ENCODE measurements at places on chromosomes 13 and 19.

DNA sequence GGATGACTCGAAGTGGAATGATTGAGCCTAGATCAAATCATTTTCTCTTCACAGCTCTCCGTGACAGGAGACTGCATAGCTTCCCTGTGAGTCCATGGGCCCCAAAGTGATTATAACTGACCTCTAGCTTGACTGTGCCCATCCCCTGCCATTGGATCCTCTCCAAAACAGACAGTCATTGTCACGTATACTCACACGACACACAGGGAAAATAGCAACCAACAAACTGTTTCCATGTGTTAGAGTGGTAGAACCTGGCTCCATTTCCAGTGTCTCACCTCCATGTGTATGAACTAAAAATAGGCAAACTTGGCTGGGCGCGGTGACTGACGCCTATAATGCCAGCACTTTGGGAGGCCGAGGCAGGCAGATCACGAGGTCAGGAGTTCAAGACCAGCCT lies 48.8 kb upstream of the NPAS1 start:
- DNase-seq = no peak

- DNase-seq = no peak
These were observed 693.4 kb downstream of the PCDH9 start for GRCh38 chr13:66536746-66537145.

- no peak for DNase-seq
These were observed 757.3 kb downstream of the EFNB2 start for GRCh38 chr13:105778196-105778595.

- DNase-seq = no peak
These were observed 117.6 kb upstream of the MCF2L start for GRCh38 chr13:112851107-112852038.

- DNase-seq = no peak
These were observed 9.5 kb upstream of the SUPT20H start for GRCh38 chr13:37068962-37069361.

DNA sequence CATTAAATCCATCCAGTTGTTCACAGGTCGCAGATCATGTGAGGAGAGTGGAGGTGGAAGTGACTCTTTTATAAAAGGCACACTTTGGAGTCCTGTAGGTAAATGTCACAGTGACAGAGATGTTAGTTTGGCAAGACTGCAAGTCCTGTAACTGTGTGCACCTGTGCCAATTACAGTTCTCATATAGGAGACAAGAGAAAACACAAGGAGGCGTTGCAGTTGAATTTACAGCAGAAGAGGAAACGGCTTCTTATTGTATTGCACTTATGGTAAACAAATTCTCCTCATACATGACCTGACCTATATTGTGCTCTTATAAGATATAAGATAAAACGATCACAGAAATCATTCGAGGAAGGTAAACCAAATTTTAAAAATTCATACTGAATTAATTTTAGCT lies 732.8 kb upstream of the SLC10A2 start:
- DNase-seq = peak; percentile 69

DNA sequence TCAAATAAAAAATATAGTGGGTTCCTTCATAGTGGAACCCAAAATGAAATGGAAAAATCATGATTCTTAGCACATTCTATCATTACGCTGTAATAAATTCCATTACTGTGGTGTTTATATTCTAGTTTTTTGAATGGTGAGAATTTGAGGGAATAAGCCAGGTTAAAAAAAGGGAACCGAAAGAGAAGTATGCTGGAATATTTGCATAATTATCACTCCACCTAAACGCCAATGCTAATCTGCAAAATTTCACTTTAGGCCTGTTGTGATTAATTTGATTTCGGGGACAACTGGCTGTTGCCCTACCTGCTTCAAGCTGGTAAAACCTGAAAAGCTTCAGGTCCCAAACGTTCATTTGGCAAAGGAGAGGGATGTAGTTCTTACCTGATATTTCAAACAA lies 32.1 kb upstream of the SCEL start:
- DNase-seq = no peak

DNA sequence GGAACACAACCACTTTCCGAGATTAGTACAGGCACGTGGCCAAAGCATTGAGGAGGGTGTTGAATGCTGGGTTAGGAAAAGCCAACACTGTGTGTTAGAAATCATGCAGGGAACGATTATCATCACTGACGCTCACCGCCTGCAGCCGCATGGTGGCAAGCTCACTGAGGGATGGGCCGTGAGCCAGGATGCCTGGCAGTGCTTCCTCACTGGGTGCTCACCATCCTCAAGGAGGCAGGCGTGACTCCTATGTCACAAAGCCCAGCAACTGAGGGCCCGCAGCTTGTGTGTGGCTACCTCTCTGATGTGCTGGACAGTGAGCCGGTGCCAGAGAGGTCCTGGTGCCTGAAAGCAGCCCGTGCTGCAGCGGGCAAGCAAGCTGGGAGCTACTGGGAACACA lies 30.4 kb upstream of the TIMM44 start:
- DNase-seq = no peak

DNA sequence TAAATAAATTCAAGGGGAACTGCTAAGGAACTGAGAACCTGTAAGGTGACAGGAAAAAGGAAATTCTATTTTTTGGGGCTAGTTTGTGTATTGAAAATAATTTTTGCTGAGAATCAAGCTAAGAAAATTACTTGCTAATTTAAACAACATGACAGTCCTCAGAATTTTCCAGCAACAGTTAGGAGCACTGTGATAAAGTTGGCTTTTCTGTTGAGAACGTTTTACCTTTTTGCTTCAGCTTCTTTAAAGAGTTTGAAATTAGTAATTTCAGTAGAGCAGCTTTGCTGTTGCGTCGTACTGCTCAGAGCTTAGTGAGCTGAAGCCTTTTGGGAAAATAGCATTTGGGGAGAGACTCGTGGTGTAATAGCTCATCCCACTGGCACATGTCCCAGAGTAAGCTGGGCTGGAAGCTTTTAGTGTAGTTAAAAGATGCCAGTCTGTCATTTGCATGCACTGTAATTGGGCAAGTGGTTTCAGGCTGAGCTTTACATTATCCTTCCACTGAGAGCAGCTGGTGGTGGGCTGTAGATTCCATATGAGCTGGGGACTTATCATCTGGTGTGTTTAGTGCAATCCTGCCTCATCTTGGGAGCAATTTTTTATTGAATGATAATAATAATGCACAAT lies 69.8 kb downstream of the LRCH1 start:
- DNase-seq = peak; percentile 35

DNA sequence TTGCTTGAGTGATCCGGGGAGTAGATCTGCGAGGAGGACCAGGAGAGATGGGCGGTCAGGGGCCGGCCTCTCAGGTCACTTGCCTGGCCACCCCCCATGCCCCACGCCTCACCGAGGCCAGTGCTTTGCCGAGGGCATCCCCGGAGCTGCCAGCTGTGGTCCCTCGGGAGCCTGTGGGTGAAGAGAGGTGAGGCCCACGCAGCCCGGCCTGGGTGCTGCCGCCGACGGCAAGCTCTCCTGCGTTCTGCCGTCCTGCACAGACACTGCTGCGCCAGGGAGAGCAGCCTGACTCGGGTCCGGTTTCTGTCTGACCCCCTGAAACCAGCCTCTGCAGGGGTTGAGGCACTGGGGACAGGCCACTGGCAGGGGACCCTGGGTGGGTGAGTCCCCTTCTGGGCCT lies 15.8 kb upstream of the UQCR11 start:
- DNase-seq = no peak

- DNase-seq = peak; percentile 17
These were observed 60.7 kb downstream of the MCF2L start for GRCh38 chr13:113029487-113030258.

DNA sequence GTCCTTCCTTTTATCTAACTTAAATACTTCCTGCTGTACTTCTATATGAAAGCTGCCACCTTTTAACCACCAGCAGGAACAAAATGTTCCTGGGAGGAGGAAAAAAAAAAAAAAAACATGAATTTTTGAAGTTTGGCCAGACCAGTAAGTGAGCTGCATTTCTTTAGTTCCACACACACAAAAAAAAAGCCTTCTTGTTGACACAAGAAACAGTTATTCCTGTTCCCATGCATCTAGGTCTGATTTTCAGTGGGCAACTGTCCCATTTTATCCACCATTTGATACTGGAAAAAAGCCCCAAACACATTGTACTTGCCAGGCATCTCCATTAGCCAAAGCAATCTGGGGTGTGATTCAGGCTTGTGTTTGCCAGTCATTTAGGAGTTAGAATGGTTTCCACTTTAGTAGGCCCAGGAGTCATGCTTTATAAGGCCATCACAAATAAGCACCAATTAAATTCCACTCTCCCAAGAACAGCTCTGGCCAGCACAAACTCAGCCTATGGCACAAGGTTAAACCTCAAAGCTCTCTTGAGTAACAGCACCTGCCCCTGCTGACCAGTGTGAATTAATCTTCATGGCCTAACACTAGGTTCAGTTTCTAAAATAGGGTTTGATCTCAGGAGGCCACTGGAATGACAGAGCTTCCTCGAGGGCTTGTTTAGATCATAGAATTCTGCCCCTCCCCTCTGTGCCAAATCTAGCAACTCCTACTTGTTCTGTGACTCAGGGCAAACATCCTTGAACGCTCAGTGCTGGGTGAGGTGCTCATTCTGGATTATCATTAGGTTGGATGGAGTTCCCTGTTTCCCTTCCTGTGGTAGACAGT lies 67.1 kb downstream of the NUFIP1 start:
- DNase-seq = peak; percentile 90

DNA sequence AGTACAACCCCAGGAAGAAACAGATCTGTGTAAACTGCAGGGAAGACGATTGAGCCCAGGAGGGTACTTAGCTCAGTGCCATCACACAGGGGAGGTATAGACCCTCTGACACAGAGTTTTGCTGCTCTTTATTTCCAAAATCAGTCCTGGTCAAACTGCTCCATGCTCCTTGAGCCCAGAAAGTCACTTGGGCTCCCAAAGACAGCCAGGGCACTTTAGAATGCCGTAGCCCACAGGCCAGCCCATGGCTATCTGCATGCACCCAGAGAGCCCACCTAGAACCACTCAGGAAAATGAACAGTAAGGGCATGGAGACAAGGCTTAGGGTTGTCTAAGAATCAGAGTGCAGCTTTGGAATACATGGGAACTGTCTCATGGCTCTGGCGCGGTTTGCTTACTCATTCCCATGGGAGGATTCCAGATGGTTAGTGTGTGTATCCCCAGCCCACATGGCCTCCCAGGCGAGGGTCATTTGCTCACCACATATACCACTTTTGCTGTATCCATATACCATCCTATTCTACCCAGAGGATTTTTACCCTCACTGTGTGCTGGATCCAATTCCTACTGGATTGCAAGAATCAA lies 14.7 kb upstream of the PDCD5 start:
- DNase-seq = no peak

DNA sequence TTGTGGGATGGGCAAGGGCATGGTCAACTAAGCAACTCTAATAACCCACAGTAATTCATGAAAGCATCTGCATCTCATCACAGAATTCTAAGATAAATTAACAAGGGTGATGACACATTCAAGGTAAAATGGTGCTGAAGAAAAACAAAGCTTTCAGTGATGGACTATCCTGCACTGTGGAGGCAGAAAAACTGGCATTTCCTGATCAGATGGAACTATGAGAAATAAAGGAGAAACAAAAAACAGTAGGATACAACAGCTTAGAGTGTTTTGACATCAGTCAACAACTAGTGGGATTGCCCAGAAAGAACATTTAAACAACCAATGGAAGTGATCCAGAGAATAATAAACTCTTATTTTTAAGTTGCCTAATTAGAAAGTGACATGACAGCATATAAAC lies 327.0 kb downstream of the KLF5 start:
- DNase-seq = no peak

- peak; percentile 86 for DNase-seq
These were observed at the start of gene PCDH8 for GRCh38 chr13:52848455-52849195. PCDH8 (minus strand) TSS chr13:52848640; CDS start chr13:52848436, 204 bp downstream.

DNA sequence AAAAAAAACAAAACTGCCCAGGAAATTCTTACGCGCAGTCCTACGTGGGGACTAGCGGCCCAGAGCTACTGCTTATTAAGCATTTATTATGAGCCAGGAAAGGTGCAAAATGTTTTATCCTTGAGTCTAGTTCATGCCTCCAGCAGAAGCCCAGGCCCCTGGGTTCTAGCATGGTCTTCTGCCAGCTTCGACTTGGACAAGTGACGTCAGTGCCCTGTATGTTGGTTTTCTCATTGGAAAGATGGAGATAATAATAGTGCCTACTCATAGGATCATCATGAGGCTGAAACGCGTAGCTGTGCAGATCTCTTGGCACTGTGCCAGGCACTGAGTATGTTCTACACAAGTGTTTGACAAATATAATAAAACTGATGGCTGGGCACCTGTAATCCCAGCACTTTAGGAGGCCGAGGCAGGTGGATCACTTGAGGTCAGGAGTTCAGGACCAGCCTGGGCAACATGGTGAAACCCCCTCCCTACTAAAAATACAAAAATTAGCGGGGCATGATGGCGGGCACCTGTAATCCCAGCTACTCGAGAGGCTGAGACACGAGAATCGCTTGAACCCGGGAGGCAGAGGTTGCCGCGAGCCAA lies 12.4 kb upstream of the SULT2B1 start:
- DNase-seq = peak; percentile 90

- DNase-seq = no peak
These were observed 66.1 kb downstream of the AKAP11 start for GRCh38 chr13:42337808-42338600.

- no peak for DNase-seq
These were observed 118.2 kb downstream of the KCNRG start for GRCh38 chr13:50133358-50133953.

DNA sequence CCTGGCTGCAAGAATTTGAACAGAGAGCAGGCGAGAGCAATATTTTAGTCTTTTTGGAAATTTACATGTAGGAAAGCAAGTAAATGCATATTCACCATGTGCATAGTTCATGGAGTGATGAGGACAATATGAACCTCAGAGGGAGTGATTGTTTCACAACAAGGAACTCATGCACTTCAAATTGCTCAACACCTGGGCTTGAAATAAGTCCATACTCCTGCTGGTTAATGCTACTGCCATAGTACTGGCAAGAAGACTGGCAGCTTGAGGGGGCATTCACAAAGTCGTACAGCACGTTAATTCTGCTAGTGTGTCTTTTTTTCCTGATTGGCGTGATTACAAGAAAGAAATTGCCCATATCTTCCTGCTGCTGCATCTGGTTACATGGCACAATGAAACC lies 267.6 kb downstream of the PCDH17 start:
- DNase-seq = no peak

- DNase-seq = peak; percentile 57
These were observed 49.8 kb downstream of the ATP8A2 start for GRCh38 chr13:25421612-25422011.

DNA sequence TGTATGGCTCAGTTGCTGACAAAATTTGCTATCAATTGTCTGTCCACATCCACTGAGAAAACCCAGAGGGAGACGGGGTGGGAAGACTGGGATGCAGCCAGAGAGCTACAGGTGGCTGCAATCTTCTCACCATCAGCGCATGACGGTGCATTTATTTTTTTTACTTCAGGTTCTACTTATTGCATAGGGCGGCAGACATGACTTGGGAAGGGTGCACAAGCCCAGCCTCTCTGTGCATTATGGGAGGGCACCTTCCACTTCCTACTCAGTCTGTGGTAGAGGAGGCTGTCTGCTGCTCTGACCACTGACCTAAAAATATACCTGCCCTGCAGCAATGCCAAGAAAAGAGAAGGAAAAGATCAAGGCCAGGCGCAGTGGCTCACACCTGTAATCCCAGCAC lies 73.1 kb downstream of the ABCC4 start:
- no peak for DNase-seq
